Sigmoid colon (tissue), 7 donors: ENCODE measurements at places on chromosomes 13 and 19. TPM values are rescaled to one million over a fixed set of nuclear protein-coding genes. Genes with fewer than 3 reads are reported as not detected.

SIX5 gene
- 19.9 TPM for total RNA-seq

- no peaks in the 10 kb centered on the region for H3K36me3 ChIP-seq
- H3K4me3 ChIP-seq: no peak overlapping the region
- H3K4me1 ChIP-seq: no peaks in the 10 kb centered on the region
- DNase-seq: no peak
- H3K27me3 ChIP-seq: no peaks in the 10 kb centered on the region
- peak overlapping the region; percentile 14 for H3K27ac ChIP-seq
Observed at GRCh38 chr13:21849323-21849722, 178.4 kb downstream of the FGF9 start.

GRCh38 chr13:34201050-34201913, 383.3 kb downstream of the RFC3 start:
- peaks cover 34% of the 10 kb centered on the region for H3K4me1 ChIP-seq
- H3K36me3 ChIP-seq: no peaks in the 10 kb centered on the region
- peak overlapping the region; percentile 70 for H3K27ac ChIP-seq
- no peak overlapping the region for H3K4me3 ChIP-seq
- no peaks in the 10 kb centered on the region for H3K27me3 ChIP-seq
- no peak for DNase-seq

GRCh38 chr13:31088826-31089420, 72.8 kb downstream of the HSPH1 start:
- no peaks in the 10 kb centered on the region for H3K4me1 ChIP-seq
- H3K27ac ChIP-seq: no peak overlapping the region
- no peaks in the 10 kb centered on the region for H3K27me3 ChIP-seq
- DNase-seq: no peak
- H3K36me3 ChIP-seq: no peaks in the 10 kb centered on the region
- no peak overlapping the region for H3K4me3 ChIP-seq

- no peaks in the 10 kb centered on the region for H3K27me3 ChIP-seq
- no peaks in the 10 kb centered on the region for H3K36me3 ChIP-seq
- H3K4me3 ChIP-seq: no peak overlapping the region
Observed at GRCh38 chr19:3551792-3552095, 5.6 kb downstream of the MFSD12 start.
